ENCODE measurements at places on chromosomes 6 and 20.

GRCh38 chr6:153032255-153032882, 29.9 kb upstream of the MTRF1L start:
- DNase-seq = no peak

DNA sequence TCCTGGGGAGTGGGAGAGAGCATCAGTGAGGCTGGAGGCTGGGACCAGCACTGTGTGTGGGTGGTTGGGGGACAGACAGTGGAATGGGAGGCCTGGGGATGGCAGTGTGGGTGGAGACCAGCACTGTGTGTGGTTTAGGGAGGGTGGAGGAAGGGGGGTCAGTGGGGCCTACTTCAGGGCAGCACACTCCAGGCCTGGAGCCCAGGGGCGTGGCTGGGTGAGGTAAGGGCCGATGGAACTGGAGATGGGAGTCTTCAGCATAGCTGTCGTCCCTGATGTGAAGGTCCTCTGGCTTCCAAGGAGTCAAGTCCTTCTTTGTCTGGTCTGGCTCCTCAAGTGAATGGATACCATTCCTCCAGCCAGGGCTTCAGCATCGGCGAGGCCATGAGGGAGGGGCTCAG, 18.6 kb downstream of the KCNK17 start:
- DNase-seq = peak; percentile 67

DNA sequence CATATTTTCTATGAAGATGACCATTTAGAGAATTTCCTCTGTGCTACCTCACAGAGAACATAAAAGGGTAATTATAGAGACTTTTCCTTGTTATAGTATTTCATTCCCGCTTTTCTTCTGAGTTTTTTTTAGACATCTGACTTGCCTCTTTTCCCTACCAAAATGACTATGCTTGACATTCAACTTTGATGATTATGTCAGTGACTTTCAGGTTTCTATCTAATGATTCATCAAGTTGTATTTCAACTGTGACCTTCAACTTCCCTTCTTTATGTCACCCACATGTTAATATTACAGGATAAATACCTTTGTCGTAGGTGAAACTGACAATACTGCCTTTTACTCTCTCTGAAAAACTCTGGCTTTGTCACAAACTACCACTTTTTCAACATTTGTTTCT, 95.3 kb downstream of the MLIP start:
- DNase-seq = no peak

DNA sequence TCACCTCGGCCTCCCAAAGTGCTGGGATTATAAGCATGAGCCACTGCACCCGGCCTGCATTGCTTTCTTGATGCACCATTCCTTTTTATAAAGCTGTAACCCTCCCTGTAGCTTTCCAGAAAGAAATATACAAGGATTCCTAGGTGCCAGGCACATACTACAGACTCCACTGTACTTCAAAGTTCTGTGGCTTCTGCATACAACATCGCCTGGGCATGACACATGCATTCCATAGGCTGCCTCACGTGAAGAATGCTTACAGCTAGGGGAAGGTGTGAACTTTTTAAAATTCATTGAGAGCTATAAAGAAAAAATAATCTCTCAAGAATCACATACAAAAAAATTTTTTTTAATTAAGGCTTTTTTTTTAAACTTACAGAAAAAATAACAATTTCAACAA, 50.2 kb downstream of the TRAM2 start:
- no peak for DNase-seq

- DNase-seq = peak; percentile 37
These were observed 6.9 kb upstream of the OSER1 start for GRCh38 chr20:44217342-44218092.

DNA sequence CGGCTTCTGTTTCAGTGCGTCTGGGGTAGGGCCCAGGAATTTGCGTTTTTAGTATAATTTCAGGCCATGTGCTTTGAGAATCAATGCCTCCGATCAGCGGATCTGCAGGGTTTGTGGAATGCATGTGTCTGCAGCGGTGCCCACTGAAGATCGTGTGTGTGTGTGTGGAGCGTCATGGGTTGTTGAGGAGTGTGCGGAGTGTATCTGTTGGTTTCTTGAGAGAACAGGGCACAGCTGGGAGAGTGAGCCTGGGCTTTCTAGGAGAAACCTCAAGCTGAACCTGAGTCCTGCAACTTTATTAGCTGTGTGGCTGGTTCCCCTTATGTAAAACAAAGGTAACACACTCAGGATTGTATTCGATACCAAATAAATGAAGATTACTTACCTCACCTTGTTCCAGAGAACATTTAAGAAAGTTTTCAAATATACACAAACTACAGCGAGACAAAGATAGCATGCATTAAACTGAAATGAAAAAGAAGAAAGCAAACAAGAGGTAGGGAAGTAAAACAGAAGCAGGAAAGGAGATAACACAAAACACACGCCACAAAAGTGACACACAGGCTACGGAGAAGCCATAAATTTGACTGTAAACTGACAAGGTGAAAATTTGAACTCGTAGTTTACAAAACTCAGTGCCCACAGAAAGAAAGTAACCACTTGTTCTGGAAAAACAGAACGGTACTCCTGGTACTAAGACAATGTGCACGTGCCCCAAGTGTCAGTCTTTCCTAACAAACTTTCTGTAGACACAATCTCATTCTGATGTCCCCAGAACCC, 28.8 kb downstream of the PDE10A start:
- no peak for DNase-seq

DNA sequence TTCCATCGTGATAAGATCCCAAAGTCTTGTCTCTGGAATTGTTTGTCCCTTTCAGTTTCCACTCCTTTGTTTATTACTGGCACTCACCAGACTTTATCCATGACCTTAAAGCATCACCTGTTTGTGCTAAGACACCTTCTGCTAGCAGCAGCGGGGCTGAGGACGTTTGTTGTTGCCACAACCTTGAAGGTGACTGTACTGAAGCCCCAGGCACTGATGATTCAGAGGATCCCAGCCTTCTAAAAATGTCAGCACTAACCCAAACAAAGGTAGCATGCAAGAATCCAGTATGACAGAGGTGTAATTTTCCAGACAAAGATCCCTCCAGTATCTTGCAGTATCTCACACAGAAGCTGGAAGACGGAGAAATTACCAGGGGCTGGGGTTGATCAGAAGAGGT, 28.9 kb upstream of the SMIM8 start:
- no peak for DNase-seq
